Stimulated activated CD8-positive, alpha-beta memory T cell treated with anti-CD3 and anti-CD28 coated beads, Interleukin-12 subunit alpha, Interleukin-12 subunit beta, amount 100 ng/mL, for 1 hour (primary cell): ENCODE measurements at places on chromosomes 13 and 19.

GRCh38 chr13:75637181-75637750, 1.1 kb downstream of the LMO7 start:
- DNase-seq, result no peak

GRCh38 chr19:55353803-55354697, 469 bp downstream of the COX6B2 start:
- DNase-seq, result peak; percentile 33

- DNase-seq, result no peak
Observed at GRCh38 chr13:79658333-79658975, 177.5 kb downstream of the NDFIP2 start.

DNA sequence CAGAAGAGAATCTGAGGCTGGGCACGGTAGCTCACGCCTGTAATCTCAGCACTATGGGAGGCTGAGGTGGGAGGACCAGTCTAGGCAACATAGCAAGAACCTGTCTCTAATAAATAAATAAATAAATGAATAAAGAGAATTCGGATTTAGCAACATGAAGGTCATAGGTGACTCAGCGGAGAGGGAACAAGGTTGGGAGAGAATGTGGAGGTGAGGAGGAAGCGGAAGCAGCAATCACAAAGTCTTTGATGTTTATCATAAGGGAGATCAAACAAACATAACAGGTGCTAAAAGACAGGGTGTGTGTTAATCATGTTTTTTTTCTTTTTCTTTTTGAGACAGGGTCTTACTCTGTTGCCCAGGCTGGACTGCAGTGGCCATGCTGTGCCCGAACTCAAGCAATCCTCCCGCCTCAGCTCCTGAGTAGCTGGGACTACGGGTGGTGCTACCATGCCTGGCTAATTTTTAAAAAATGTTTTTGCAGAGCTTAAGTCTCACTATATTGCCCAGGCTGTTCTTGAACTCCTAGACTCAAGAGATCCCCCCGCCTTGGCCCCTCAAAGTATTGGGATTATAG, 16.3 kb downstream of the PBX4 start:
- no peak for DNase-seq

GRCh38 chr13:77767413-77767812, 69.9 kb downstream of the SLAIN1 start:
- DNase-seq, result no peak

- DNase-seq, result no peak
Observed at GRCh38 chr19:30338878-30339623, 33.1 kb upstream of the ZNF536 start.

DNA sequence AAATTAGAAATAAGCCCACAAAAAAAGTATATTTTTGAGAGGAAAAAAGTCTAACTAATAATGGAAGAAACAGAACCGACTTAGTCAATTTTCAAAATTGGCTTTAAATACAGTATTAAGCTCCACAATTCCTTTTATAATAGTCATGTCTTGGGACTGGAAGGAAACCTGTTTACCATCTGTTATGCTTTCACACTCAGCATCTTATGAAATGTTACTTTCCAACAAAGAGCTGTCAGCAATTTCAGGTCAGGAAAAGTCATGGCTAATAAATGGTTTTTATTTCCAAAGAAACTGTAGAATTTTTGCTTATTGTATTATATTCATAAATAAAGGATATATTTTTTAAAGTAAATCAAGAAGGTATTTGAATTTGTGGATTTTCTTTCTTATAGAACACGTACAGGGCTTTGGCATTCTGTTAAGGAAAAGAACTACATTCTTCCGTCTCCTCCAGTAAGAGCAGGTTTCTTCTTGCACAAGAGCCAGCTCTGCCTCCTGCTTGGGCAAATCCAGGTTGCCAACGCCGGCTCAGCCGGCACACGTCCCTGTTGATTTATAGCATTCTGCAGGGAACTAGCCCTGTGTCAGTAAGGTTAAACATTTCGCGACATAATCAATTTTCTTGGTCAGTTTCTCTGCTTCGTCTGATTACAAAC, 52.9 kb upstream of the GPR12 start:
- DNase-seq, result no peak

DNA sequence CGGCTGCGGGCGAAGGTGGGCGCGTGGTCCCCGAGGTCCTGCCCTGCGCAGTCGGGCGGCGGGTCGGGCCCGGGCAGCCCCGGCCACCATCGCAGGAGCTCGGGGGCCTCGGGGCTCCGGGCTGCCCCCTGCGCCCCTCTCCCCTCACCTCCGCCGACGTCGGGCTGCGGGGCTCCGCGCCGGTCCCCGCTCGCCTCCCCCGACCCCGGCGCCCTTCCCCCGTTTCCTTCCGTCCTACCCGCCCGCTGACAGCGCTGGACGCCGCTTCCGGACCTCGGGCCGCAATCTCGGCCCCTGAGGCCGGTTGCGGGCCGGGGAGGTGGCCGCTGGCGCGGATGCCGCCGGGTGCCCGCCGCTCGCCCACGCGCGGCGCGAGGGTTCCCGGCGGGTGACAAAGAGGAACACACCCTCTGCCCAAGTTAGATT, 720 bp downstream of the FARP1 start:
- DNase-seq, result no peak

GRCh38 chr19:49710372-49710951, 19.5 kb downstream of the CPT1C start:
- no peak for DNase-seq

DNA sequence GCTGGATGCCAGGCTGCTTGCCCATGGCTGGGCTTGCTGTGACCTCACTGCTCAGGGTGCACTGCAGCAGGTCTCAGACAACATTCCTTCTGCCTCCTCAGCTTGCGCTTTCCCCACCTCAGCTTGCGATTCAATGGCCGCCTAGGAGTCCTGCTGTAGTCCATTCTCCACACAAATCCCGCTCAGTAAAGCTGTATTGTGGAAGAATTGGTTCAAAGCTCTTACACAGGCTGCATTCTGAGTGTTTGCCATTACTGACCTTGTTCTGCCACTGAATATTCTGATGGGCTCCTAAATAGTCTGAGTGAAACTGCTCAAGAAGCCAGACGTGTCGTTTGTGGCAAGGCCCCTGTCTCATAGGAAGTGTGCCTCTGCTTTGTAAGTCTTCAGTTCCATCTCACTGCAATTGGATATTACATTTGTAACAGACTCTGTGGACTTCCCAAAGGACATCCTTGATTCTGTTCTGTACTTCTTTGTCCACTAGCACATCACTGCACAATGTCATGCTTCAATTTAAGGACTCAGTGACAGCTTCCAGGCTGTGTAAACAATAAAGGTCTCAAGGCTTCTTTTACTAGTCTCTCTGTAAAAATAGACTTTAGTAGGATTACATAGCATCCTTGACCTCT, 49.8 kb downstream of the KATNAL1 start:
- DNase-seq, result no peak

- no peak for DNase-seq
Observed at GRCh38 chr13:104962411-104962810, 1573.1 kb downstream of the EFNB2 start.

GRCh38 chr19:41144403-41144802, 30.2 kb downstream of the CYP2F1 start:
- peak; percentile 87 for DNase-seq

DNA sequence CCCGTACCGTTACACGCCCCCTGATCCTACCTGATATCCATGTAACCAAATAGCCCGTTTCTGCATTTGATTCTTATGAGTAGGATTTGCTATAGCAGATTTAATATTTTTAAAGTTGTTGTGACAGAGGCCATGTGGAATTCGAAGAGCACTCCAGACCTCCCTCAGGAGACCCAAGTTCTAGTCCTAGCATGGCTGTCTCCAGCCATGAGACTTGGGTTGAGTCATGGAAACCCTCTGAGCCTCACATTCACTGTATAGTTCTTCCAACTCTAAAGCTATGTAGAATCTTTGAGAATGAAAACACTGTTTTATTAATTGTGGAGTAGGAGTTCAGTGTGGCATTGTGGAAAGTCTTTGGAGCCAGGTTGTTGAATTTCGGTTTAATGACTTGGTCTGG, 8.0 kb upstream of the GPR183 start:
- no peak for DNase-seq

GRCh38 chr13:57918086-57918485, 286.5 kb downstream of the PCDH17 start:
- DNase-seq, result no peak

DNA sequence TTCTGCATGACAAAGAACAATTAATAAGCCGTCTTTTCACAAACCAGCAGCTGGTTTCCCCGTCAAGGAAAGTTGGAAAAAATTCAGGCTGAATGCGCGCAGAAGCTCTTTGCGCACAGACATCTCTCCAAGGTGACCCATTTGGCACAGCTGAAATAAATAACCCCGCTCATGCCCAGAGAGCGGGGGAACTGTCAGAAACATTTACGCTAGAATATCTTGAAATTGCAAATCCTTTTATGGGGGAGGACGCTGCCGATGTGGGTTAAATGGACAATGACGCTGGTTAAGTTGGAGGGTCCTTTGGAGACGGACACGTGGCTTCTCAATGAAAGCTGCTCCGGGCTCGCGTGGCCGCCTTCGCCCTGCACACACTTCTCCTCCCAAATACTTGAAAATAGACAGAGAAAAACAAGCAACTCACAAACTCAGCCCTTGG, 30.6 kb downstream of the GSX1 start:
- DNase-seq, result no peak

DNA sequence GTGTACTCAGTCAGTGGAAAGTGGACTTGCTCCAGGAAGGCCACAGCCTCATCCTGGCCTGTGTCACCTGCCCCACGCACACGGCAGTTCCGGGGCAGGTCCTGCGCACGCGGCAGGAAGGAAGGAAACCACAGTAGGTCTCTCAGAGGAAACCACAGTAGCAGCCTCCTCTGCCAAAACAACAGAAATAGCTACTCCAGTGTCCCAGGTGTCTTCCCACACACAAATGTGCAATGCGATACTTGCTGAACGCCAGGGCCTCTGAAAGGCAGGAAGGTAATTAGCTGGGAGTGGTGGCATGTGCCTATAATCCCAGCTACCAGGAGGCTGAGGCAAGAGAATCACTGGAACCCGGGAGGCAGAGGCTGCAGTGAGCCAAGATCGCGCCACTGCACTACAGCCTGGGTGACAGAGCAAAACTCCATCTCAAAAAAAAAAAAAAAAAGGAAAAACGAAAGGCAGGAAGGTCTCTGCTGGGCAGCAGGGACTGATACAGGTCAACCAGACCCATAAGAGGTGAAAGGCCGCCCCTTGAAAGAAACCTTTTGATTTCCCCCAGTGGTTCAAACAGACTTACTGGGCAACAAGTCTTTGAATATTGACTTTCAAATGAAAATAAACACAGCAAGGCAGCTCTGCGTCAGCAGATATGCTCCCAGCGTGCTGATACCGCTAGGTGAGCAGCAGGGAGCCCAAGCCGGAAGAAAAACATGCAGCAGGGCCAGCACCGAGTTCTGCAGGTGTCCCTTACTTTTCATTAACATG, 49.5 kb downstream of the CRYL1 start:
- peak; percentile 36 for DNase-seq

- no peak for DNase-seq
Observed at GRCh38 chr13:47310401-47310800, 413.5 kb upstream of the HTR2A start.

GRCh38 chr13:51202477-51203046, 19.6 kb upstream of the FAM124A start:
- DNase-seq, result no peak

DNA sequence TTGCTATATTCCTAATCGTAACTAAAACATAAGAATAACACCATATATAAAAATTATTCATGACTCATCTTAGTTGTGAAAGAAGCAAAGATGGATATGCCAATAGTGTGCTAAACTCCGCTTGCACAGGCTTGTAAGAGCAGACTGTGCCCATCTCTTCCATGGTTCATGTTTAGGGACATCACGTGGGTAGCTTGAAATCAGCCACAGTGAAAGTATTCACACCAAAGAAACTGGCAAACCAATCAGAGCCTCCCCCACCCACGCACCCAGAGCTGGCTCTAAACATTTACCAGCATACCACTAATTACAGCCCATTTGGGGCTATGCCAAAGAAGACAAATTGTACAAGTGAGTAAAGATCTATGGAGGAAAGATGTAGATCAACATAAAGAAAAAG, 147.5 kb downstream of the DIAPH3 start:
- DNase-seq, result no peak

GRCh38 chr19:11450570-11451326, 15.3 kb downstream of the PRKCSH start:
- no peak for DNase-seq

GRCh38 chr13:23500849-23501248, 67.3 kb upstream of the SACS start:
- no peak for DNase-seq

DNA sequence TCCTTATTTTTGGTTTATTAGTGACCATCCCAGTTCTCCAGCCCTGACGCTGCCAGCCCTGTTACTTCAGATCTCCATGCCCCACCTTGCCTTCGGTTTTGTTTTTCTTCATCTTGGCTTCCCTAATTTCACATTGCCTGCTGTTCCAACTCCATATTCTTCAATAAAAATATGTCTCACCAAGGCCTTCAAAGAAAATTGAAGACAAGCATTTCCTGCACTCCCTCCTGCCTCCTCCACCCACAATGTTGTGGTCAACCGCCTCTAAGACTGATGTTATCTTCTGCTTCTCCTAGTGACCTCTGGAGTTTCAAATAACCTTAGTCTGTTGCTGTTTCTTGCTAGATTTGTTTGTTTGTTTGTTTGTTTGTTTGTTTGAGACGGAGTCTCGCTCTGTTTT, 14.6 kb downstream of the PLD3 start:
- DNase-seq, result no peak

GRCh38 chr13:75566658-75567057, 17.1 kb downstream of the UCHL3 start:
- DNase-seq, result no peak

DNA sequence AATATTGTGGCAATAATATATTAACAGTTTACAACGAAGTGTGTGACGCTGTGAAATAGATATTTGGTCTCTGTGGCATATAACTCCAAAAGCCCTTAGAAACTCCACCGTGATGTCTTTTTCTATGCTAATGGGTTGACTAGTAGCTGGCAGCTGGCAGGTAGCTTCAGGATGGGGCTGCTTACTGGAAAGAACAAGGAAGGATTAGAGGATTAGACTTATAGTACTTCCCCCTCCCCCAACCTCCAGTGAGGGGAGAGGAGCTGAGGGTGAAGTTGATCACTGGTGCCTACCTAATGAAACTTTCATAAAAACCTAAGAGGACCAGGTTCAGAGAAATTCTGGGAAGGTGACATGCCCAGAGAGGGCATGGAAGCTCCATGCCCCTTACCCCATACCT, 9.8 kb downstream of the ZNF229 start:
- DNase-seq, result no peak
